NCI-H226 (cell line): ENCODE measurements at places on chromosomes 2 and 18.

DNA sequence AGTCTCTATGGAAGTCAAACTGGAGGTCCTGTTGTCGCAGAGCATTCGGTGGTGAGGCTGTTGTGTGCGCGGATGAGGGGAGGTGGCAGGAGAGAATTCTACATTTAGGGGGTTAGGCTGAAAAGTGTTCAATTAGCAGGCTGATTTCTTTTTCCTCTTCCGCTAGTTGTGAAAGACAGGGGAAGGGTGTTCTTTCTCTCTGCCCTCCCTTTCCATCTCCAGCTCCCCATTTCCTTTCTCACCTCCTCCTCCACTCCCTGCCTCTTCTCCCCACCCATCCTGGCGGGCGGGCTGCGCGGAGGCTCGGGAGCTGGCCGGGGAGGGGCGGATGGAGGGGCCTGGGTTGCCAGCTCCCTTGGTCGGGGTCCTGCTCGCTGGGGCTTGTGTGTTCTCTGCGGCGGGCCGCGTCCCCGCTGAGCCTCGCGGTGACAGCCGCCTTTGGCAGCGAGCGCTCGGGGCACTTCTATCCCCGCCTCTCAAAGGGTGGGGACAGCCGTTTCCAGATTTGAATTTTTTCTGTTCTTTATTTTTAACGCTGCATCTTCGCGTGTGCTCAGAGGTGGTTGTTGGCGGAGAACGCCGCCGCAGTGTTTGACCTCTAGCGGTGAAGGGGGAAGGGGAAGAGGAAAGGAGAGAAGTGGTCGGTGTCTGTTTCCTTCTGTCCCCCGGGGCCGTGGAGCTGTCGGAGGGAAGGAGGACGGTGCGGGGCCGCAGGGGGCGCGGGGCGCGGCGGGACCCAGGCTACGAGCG lies 3.6 kb downstream of the SOX11 start:
- no peak for DNase-seq

GRCh38 chr2:54942373-54942772 lies 107.9 kb downstream of the RTN4 start:
- DNase-seq: no peak

GRCh38 chr2:221439761-221440479 lies 132.2 kb downstream of the EPHA4 start:
- DNase-seq: no peak

- peak; percentile 93 for DNase-seq
These were observed 194.2 kb downstream of the INHBB start for GRCh38 chr2:120539937-120540718.

DNA sequence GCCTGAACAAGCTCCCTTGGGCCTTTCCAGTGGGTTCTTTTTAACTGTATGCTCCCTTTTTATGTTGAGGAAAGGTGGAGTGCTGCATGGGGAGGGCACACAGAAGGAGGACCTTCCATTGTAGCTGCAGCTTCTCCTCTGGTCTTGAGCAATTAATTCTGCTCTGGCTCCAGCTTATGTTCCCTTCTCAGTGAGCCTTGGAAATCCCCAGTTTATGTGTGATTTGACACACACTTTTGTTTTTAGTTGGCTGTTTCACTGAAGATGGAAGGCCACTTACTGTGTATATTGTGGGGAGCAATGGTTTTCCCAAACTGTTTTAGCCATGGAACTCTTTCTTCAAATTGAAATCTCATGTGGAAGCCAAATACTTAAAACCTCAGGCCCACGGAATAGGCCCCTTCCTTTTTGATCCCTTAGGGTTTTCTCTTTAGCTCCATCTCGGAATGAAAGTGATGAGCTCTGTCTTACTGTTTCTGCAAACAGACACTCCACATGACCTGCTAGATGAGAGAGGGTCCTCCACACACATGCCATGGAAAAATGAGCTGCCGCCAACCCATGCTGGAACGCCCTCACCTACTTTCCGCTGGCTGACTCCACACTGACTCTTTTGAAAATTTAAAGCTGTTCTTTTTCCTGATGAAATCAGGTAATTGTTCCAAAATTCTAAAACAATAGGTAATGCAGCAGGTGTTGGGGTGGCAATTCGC lies 280.9 kb upstream of the SIX2 start:
- no peak for DNase-seq

DNA sequence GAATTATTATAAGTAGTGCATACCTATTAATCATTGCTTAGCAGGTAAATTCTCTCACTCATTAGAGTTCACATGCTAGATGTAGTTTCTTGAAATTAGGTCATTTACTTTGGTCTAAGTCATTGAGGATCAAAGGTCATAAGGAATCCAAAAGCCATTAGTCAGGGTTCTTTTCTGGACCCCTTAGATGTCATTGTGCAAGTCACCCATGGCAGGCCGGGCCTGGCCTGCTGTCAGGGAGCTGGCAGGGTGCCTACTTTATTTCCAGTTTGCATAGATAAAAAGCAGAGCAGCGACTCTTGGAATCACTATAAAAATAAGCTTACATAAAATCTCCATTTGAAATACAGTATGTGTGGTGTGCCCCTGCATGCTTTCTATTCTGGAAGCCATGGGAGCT lies 91.3 kb downstream of the MEIS1 start:
- no peak for DNase-seq

DNA sequence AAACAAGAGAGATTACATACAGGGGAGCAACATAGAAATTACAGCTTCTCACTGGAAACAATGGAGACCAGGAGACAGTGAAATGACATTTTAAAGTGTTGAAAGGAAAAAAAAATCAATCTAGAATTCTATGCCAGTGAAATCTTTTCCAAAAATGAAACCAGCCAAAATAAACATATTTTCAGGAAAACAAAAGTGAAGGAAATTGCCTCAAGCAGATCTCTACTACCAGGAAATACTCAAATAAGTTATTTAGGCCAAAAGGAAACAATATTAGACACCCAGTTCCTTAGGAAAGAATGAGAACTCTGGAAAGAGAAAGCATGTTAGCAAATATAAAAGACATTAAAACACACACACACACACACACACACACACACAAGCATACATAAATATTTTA lies 339.9 kb upstream of the NCKAP5 start:
- DNase-seq: no peak

DNA sequence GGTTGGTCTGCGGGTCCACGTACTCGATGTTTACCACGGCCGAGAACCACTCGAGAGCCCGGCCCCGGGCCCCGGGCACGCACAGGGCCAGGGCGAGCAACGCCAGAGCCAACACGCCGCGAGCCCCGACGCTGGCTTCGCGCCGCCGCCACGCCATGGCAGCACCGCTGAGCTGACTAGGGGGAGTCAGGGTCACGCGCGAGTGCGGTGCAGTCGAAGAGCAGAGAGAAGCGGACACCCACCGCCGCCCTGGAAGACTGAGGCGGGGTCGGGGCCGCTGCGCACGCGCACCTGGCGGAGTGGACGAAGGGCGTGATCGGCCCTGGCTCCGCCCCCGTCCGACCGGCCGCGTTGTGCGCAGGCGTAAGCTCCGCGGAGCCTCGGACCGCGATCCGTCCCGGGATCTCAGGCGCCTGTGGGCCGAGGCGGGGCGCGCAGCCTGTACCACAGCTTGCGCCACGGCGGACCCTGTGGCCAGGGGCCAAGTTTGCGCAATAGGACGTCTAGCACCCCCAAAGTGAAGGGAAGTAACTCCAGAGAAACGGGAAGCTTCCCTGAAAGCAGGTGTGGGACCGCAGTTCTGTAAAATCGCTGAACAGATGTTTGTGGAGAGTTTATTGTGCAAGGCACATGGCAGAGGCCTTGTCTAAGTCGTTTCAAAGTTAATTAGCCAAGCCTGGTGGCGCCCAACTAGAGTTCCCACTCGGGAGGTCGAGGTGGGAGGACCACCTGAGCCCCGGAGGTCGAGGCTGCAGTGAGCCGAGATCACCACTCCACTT lies at the start of gene RNF149:
Gene RNF149, minus strand, starts transcription at position 270 of the 779 bp plus-strand sequence. Its CDS starts 113 bp downstream, at position 157.
- peak; percentile 78 for DNase-seq

DNA sequence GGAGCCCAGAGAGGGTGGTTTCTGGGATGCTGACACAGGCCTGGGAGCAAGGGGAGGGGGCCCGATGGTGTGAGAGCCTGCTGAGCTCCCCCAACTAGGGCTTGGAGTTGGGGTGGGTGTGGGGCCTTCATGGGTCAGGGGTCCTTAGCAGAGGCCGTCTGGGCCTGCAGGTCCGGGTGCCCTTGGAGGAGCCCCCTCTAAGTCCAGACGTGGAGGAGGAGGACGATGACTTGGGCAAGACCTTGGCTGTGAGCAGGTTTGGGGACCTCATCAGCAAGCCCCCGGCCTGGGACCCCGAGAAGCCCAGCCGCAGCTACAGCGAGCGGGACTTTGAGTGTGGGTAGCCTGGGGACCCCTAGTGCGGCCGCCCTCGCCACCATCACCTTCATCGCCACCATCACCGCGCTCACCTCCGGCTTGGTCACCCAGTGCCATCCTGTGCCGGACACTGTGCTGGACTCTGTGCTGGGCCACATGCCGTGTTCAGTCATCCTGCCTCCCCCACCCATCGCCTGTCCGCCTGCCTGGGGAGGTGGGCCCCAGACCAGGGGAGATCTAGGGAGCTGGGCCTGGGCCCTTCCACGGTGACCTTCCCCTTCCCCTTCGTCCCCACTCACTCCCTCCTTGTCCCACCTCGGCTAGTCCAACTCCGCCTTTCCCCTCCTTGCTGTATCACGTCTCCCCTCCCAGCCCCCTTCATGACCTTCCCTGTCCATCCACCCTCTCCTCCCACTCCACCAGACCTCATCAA lies 980 bp downstream of the SLC4A3 start:
- DNase-seq: no peak

DNA sequence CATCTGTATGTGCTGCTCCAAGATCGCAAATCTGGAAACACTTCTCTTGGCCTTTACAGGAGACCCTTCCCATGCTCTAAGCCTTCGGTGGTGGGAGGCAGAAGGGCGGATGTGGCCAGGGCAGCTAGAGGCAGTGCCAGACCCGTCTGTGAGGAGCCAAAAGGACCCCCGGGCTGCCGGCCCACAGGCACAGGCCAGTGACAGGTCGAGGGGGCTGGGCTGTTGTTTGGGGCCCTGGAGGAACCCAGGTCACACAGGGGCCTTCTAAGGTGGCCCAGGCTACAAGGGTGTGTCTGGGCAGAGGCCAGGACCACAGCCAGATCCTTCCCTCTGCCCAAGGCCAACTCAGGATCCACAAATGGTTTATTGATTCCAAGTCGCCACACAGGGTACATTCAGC lies 49.4 kb downstream of the SLC66A2 start:
- no peak for DNase-seq

DNA sequence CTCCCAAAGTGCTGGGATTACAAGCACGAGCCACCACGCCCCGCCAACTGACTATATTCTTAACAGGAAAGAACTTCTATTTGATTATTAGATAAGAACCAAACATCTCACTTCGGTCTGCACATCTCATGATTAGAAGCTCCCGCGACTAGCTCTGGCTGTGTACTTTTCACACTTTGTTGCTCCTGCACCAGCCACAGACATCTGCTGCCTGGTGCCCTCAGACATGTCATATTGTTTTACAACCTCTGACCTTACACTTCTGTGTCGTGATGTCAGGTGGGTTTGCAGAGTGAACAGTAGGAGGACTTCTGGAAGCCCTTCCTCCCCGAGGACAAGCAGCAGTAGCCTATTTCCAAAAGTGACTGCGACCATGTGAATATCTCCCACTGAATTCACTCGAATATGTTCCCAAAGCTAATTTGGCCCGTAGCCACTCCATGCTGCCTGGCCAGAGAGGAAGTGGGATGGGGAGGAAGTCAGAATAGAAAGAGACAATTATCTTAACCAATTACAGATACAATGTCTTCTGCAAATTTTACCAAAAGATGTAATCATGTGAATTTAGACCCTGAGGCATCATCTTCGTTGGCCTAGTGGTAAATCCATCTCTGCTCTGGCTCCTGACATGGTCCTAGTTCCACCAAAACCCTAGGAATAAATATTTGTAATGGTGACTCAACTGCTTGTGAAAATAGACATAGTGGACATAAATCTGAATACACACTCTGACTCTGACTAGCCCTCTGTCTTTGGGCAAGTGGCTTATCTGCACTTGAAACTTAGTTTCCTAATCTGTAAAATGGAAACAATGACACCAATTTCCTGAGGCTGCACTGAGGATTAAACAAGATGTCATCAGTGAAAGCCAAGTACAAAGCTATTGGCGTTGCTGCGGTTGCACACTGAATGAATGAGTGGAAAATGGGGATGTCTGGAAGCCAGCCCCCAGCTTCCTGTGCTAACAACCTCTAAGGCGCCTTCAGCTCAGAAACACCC lies 406.1 kb downstream of the LRATD1 start:
- DNase-seq: no peak

GRCh38 chr18:76264198-76264875 lies 230.7 kb downstream of the ZNF516 start:
- DNase-seq: no peak

DNA sequence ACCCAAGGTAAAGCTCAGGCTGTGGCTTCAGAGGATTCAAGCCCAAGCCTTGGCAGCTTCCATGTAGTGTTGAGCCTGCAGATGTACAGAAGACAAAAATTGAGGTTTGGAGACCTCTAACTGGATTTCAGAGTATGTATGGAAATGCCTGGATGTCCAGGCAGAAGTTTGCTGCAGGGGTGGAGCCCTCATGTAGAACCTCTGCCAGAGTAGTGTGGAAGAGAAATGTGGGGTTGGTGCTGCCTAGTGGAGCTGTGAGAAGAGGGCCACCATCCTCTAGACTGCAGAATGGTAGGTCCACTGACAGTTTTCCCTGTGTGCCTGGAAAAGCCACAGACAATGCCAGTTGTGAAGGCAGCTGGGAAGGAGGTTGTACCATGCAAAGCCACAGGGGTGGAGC lies 239.9 kb downstream of the SPAG16 start:
- no peak for DNase-seq

DNA sequence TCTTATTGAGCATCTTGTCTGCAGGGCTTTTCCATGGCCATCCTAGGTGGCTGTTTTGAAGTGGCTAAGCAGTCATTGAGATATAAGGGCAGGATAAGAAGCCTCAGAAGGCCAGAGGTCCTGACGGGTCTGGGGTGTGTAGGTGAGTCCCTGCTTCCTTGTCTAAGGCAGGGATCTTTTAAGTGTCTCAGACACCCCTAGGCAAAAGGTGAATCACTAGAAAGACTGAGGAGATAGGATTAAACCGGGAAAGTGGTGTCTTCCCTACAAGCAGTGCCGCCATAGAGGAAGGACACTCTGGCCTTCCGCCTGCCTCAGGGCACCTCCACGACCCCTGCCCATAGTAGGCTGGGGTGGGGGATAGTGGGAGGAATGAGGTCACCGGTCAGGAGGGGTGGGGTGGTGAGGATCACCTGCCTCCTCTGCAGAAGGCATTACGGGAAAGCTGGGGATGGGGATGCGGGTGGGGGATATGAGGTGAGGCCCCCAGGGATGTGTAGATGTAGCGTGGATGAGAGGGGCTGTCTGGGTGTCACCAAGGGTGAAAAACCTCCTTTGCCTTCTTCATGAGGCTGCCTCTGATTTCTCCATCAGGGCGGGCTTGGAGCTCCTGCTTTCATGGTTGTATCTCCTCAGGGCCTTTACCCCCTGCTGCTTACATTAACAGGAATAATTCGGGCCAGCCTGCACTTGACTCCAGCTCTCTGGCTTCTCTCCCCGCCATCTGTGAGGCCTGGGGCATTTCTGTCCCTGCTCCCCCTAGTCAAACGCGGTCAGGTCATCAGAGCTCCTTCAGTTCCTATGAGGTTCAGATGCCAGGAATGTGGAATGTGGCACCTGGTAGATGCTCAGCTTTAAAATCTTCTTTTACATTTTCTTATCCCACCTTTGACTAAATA lies 244.0 kb downstream of the DYSF start:
- no peak for DNase-seq
